ENCODE measurements at places on chromosomes 12 and 14. TPM values are rescaled to one million over a fixed set of nuclear protein-coding genes. Genes with fewer than 3 reads are reported as not detected.

Gene FLRT2
- total RNA-seq: 45.0 TPM

Gene INF2
- total RNA-seq: 61.3 TPM

Gene B4GALNT1
- total RNA-seq: 43.1 TPM

Gene TCL1A
- not detected for total RNA-seq

Gene NUAK1
- 13.4 TPM for total RNA-seq

Data from NCI-H460 (cell line).